Activated CD4-positive, alpha-beta memory T cell treated with anti-CD3 and anti-CD28 coated beads for 36 hours (primary cell): ENCODE measurements at places on chromosomes 1 and 21.

- H3K27me3 ChIP-seq, result no peaks in the 10 kb centered on the region
- peaks cover 5% of the 10 kb centered on the region for H3K36me3 ChIP-seq
- H3K4me1 ChIP-seq, result no peaks in the 10 kb centered on the region
- H3K4me3 ChIP-seq, result no peak overlapping the region
- no peak for DNase-seq
Measured at GRCh38 chr1:63555480-63555879, 32.2 kb downstream of the EFCAB7 start.

DNA sequence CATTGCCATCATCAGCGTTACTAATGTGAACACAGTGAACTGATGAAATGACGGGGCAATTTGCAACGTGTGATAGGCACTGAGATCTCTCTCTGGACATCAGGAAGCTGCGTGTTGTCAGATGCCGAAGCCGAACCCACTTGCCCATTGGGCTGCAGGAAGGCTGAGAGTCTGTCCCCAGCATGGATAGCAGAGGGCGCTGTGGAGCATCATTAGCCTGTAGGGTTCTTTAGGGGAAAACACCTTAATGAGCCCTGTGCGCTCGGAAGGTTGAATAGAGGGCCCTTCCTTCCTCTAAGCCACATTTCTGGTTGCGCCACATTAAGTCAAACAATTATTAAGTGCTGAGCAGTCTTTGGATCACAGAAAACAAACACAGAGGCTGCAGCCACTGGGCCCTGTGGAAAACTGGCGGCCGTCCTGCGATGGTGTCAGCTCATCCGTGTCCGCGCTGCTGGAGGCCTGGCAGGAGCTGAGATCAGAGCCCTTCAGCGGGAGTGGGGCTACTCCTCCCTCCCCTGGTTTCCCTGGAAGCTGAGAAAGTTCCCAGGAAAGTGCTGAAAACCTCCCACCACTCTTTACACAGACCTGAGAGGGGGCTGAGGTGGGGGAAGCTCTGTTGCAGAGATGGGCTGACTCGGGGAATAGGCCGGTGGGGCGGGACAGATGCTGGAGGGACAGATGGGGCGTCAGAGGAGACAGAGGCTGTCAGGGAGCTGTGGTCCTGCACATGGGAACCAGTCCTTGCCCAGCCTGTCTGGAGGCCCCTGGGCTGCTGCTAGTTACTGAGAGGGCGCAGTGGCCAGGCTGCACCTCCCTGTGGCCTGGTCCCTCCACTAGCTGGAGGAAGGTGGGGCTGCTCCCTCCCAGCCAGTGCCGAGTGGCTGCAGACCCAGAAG lies 12.7 kb downstream of the TFF2 start:
- no peak overlapping the region for H3K27ac ChIP-seq
- peaks cover 23% of the 10 kb centered on the region for H3K4me1 ChIP-seq
- H3K36me3 ChIP-seq, result no peaks in the 10 kb centered on the region
- no peak overlapping the region for H3K4me3 ChIP-seq

- no peak overlapping the region for H3K27ac ChIP-seq
- H3K36me3 ChIP-seq, result peaks cover 10% of the 10 kb centered on the region
- peak; percentile 10 for DNase-seq
Measured at GRCh38 chr1:45974541-45975269, 157.7 kb downstream of the PIK3R3 start.

- H3K36me3 ChIP-seq, result no peaks in the 10 kb centered on the region
- H3K27me3 ChIP-seq, result no peaks in the 10 kb centered on the region
Measured at GRCh38 chr1:67736750-67737149, 51.7 kb downstream of the GADD45A start.

DNA sequence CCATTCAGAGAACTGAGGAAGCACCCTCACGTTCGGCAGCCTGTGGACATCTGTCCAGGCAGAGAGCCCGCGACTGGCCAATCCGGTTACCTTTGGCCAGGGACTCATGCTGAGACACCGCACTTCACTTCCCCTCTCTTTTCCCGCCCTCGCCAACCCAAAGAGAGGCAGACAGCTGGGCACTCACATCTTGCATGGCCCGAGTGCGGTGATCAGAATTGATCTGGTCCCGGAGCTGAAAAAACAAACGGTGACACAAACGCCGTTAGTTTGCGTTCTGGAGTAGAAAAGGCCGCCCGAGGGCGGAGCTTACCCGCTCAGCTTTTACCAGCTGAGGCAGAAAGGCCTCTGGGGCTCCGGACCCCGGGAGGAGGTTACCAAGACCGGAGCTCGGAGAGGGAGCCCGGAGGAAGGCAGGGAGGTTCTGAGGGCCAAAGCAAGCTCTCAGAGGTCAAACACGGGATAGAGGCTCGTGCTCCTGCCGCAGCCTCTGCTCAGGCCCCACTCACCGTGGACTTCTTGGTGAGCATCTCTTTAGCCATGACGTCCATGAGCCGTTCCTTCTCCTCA lies 376 bp downstream of the SF3A3 start:
- H3K4me3 ChIP-seq, result peak overlapping the region; percentile 98
- peak overlapping the region; percentile 94 for H3K27ac ChIP-seq
- H3K4me1 ChIP-seq, result peaks cover 20% of the 10 kb centered on the region
- peaks cover 22% of the 10 kb centered on the region for H3K36me3 ChIP-seq

GRCh38 chr1:217929213-217929885 lies 298.2 kb downstream of the SPATA17 start:
- no peak for DNase-seq
- no peak overlapping the region for H3K27ac ChIP-seq
- peaks cover 3% of the 10 kb centered on the region for H3K27me3 ChIP-seq
- H3K4me3 ChIP-seq, result no peak overlapping the region
- no peaks in the 10 kb centered on the region for H3K36me3 ChIP-seq
- H3K4me1 ChIP-seq, result no peaks in the 10 kb centered on the region

DNA sequence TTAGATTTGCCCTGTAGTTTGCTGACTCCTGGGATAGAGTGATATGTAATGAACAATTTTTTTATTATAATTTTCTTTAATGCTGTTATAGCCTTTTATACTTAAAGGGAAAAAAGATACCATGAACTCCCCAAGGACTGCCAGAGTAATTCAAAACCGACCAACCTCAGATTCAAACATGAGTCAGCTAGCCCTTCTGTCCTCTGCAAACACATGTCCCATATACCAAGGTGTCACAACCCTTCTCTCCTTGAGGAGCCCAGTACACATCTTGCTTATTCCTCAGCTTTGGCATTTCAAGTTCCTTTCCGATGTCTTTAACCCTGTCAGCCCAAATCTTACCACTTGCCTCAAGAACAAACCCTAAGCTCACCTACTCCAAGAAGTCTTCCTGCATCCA lies 184.9 kb downstream of the KCNH1 start:
- no peak overlapping the region for H3K4me3 ChIP-seq
- no peak overlapping the region for H3K27ac ChIP-seq
- peaks cover 2% of the 10 kb centered on the region for H3K27me3 ChIP-seq
- H3K4me1 ChIP-seq, result no peaks in the 10 kb centered on the region
- DNase-seq, result no peak
